Uterus (tissue), 4 donors: ENCODE measurements at places on chromosomes 3 and 15. TPM values are rescaled to one million over a fixed set of nuclear protein-coding genes. Genes with fewer than 3 reads are reported as not detected.

TRIM71 gene
- total RNA-seq: 0.48 TPM

SEC61A1 gene
- 60.5 TPM for total RNA-seq

GAP43 gene
- 7.0 TPM for total RNA-seq

KNL1 gene
- total RNA-seq: 0.55 TPM

SLC26A6 gene
- total RNA-seq: 0.59 TPM

WNT7A gene
- 0.21 TPM for total RNA-seq

CHL1 gene
- 20.3 TPM for total RNA-seq

TM4SF18 gene
- total RNA-seq: 35.5 TPM

IL20RB gene
- not detected for total RNA-seq

MYO9A gene
- total RNA-seq: 141 TPM

CD80 gene
- 2.9 TPM for total RNA-seq

GOLGA6B gene
- not detected for total RNA-seq

KIF15 gene
- 0.51 TPM for total RNA-seq

BUB1B gene
- under 0.01 TPM for total RNA-seq

DNA sequence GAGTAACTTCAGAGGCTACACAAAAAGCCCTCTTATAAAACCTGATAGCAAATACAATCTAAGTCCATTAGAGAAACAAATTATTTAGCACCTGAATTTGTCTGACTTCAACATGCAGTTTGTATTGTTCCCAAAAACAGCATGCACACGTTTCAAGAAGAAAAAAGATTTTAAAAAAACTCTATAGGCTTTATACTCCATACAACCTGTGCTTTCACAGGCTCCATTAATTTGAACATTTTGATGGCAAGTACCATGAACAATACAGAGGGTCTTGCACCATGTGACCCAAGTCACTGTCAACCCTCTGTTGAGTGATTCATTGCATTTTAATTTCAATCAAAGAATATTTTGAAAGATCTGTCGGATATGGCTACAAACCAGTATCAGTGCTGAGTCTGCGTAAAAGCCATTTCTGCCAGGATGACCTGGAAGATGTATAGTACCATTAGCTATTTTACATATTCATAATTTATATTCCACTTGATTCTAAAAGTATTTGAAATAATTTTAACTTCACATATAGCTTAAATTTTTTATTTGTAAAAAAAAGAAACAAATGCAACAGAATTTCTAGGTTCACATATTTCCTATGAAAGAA is 13.2 kb downstream of the ANXA2 start:
- H3K4me3 ChIP-seq: no peak overlapping the region
- no peaks in the 10 kb centered on the region for H3K4me1 ChIP-seq
- no peaks in the 10 kb centered on the region for H3K27me3 ChIP-seq

DNA sequence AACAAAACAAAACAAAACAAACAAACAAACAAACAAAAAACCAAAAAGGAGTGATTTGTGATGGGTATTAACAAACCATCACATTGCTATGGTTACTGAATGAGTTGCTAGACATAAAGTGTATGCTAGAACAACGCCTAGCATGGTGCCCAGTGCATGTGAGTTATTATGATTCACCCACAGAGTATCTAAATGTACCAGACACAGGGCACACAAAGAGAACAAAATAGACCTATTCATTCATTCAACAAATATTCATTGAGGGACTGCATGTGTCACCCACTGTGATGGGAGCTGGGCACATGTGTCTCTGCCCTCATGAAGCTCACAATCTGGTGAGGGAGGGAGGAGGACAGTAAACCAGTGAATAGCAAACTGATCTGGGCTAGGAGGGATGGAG is 11.6 kb upstream of the ACAN start:
- H3K27ac ChIP-seq: no peak overlapping the region
- no peak overlapping the region for H3K4me3 ChIP-seq
- no peaks in the 10 kb centered on the region for H3K4me1 ChIP-seq
- no peaks in the 10 kb centered on the region for H3K36me3 ChIP-seq
- H3K27me3 ChIP-seq: no peaks in the 10 kb centered on the region

DNA sequence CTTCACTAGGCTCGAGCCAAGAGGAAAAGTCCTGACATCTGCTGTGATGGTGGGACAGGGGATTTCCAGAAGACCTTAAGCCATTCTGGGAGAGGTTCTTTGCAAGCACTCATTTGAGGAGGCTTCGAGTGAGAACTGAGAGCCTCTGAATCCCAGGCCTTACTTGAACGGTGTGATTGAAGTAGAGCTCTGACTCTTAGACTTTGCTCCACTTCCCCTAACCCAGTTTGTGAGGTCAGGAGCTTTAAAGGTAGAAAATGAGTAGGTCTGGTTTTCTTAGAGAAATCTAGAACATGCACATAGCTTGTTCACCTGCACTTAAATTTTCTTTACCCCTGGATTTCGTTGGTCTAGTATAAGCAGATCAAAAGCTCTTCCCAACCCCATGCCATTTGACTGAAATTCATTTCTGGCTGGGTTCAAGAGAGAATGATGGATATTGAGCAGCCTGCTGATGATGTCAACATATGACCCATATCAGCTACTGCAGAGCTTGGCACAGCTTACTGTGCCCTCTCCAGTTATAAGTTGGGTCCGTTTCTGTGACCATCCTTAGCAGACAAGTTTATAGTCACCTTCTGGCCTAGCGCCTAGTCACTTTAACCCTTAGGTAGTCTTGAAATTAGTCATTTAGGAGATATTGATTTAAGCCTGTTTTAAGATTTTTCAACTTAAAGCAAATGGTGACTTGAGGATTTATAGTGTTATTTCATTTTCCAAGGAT is 229.2 kb upstream of the CHRM5 start:
- DNase-seq: no peak
- no peaks in the 10 kb centered on the region for H3K4me1 ChIP-seq
- H3K4me3 ChIP-seq: no peak overlapping the region
- H3K36me3 ChIP-seq: no peaks in the 10 kb centered on the region
- no peaks in the 10 kb centered on the region for H3K27me3 ChIP-seq
- no peak overlapping the region for H3K27ac ChIP-seq

- no peak for DNase-seq
- no peak overlapping the region for H3K4me3 ChIP-seq
- H3K36me3 ChIP-seq: no peaks in the 10 kb centered on the region
- H3K27me3 ChIP-seq: no peaks in the 10 kb centered on the region
- H3K4me1 ChIP-seq: no peaks in the 10 kb centered on the region
- H3K27ac ChIP-seq: no peak overlapping the region
These were observed 150.5 kb upstream of the PRR20G start for GRCh38 chr3:127438371-127438770.

GRCh38 chr15:88881775-88882174 is 13.6 kb downstream of the HAPLN3 start:
- H3K36me3 ChIP-seq: no peaks in the 10 kb centered on the region
- no peaks in the 10 kb centered on the region for H3K27me3 ChIP-seq
- H3K4me3 ChIP-seq: no peak overlapping the region

- H3K4me1 ChIP-seq: peaks cover 7% of the 10 kb centered on the region
These were observed 2.5 kb downstream of the SNRK start for GRCh38 chr3:43288850-43289249.

DNA sequence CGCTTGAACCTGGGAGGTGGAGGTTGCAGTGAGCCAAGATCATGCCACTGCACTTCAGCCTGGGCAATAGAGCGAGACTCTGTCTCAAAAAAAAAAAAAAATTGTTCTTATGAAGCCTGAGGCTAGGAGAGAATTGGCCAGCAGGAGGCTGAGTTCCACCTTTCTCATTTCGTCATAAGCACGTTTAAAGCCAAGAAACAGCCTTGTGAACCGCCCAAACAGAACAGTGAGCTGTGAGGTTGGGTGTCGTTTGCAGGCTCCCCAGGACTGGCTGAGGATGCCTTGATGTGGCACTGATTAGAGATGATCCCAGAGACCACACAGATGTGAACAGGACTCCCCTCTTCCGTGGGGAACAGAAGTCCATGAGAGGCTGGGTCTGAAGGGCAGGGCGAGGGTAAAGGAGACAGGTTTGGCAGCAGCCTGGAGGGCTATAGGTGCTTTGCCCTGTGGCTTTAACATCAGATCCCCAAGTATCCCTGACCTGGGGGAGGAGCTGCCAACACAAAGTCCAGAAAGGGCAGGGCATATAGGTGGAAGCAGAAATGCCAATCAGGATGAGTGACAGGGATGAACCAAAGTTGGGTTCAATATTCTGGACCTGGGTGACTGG is 52.9 kb downstream of the CLEC3B start:
- H3K27me3 ChIP-seq: no peaks in the 10 kb centered on the region
- H3K27ac ChIP-seq: no peak overlapping the region
- H3K4me3 ChIP-seq: no peak overlapping the region
- no peaks in the 10 kb centered on the region for H3K4me1 ChIP-seq

GRCh38 chr3:65560133-65560532 is 478.6 kb downstream of the MAGI1 start:
- no peaks in the 10 kb centered on the region for H3K4me1 ChIP-seq
- no peak overlapping the region for H3K4me3 ChIP-seq
- H3K27me3 ChIP-seq: no peaks in the 10 kb centered on the region
- H3K36me3 ChIP-seq: no peaks in the 10 kb centered on the region
- H3K27ac ChIP-seq: no peak overlapping the region

DNA sequence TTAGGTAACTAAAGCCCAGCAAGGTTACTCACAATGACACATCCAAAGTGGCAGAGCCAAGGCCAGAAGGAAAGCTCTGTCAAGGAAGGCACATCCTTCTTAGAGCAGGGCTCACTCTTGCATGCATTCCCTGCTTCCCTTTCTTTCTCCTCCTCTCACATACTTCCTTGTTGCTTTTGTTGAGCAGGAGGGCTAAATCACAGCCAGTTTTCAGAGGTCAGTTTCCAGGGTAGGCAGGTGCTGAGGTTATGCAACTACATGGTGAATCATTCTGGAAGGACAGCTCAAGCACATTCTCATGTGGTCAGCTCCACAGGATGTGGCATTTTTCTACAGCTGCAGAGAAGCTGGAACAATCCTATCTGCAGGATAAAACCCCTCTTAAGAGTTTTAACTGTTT is 275.6 kb downstream of the ZNF621 start:
- DNase-seq: peak; percentile 44
- no peaks in the 10 kb centered on the region for H3K4me1 ChIP-seq
- H3K4me3 ChIP-seq: no peak overlapping the region
- no peaks in the 10 kb centered on the region for H3K27me3 ChIP-seq
- peak overlapping the region; percentile 37 for H3K27ac ChIP-seq
- no peaks in the 10 kb centered on the region for H3K36me3 ChIP-seq

DNA sequence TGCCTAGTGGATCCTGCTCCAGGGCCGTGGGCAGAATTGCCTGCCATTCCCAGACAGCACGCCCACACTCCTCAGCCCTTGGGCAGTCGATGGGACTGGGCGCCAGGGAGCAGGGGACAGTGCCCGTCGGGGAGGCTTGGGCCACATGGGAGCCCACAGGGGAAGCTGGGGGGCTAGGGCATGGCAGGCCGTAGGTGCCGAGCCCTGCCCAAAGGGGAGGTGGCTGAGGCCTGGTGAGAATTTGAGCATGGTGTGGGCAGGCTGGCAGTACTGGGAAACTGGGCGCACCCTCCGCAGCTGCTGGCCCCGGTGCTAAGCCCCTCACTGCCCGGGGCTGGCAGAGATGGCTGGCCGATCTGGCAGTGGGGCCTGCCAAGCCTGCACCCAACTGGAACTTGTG is 1225.9 kb upstream of the EPHA6 start:
- no peaks in the 10 kb centered on the region for H3K36me3 ChIP-seq
- no peak overlapping the region for H3K27ac ChIP-seq
- no peaks in the 10 kb centered on the region for H3K27me3 ChIP-seq
- H3K4me1 ChIP-seq: no peaks in the 10 kb centered on the region

GRCh38 chr3:52346623-52347530 is 30.8 kb downstream of the DNAH1 start:
- no peak overlapping the region for H3K4me3 ChIP-seq
- DNase-seq: no peak

- no peak overlapping the region for H3K4me3 ChIP-seq
- no peak overlapping the region for H3K27ac ChIP-seq
- H3K27me3 ChIP-seq: no peaks in the 10 kb centered on the region
- no peaks in the 10 kb centered on the region for H3K36me3 ChIP-seq
These were observed 34.7 kb downstream of the NUSAP1 start for GRCh38 chr15:41367418-41367817.

GRCh38 chr3:8650583-8651416 is 6.2 kb upstream of the SSUH2 start:
- H3K4me1 ChIP-seq: no peaks in the 10 kb centered on the region
- H3K4me3 ChIP-seq: no peak overlapping the region
- H3K27me3 ChIP-seq: no peaks in the 10 kb centered on the region
- DNase-seq: no peak
- no peaks in the 10 kb centered on the region for H3K36me3 ChIP-seq

DNA sequence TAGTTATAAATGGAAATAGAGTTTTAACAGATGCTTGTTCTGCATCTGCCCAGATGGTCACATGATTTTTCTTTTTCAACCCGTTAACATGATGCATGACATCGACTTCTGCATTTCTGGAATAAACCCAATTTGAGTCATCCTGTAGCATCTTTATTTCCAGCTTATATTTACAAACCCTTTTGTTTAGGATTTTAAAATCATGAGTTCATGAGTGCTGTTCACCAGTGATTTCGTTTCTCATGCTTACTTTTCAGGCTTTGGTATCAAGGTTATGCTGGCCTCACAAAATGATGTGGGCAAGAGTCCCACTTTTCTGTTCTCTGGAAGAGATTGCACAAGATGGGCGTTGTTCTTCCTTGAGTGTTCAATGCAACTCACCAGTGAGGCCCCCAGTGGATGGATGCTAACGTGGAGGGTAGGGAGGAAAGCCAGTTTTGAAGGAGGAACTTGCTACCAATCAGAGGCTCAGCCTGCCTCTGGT is 5.2 kb downstream of the HRH1 start:
- peak; percentile 69 for DNase-seq
- peak overlapping the region; percentile 60 for H3K27ac ChIP-seq
- no peaks in the 10 kb centered on the region for H3K36me3 ChIP-seq

DNA sequence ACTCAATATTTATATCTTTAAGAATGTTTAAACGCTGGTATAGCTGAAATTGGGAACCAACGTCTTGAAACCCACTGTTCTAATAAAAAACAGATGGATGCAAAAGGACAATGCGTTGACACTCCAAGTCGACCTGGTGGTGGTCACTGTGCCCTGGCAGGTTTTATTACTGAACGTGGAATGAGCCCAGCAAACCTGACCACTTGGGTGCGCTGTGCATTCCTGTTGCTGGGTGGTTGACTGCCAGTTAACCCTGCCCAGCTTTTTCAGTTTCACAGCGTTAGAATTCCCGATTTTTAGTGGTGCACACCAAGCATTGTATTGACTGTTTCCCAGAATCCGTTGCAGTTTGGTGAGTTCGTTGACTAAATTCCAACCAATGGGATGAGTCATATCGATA is 384.4 kb downstream of the OCA2 start:
- H3K27ac ChIP-seq: no peak overlapping the region
- no peaks in the 10 kb centered on the region for H3K4me1 ChIP-seq
- H3K36me3 ChIP-seq: no peaks in the 10 kb centered on the region
- no peak for DNase-seq
- H3K27me3 ChIP-seq: no peaks in the 10 kb centered on the region

- H3K4me1 ChIP-seq: no peaks in the 10 kb centered on the region
- no peak for DNase-seq
- H3K27ac ChIP-seq: no peak overlapping the region
- H3K36me3 ChIP-seq: no peaks in the 10 kb centered on the region
These were observed 14.2 kb downstream of the MYO5C start for GRCh38 chr15:52281085-52282035.

DNA sequence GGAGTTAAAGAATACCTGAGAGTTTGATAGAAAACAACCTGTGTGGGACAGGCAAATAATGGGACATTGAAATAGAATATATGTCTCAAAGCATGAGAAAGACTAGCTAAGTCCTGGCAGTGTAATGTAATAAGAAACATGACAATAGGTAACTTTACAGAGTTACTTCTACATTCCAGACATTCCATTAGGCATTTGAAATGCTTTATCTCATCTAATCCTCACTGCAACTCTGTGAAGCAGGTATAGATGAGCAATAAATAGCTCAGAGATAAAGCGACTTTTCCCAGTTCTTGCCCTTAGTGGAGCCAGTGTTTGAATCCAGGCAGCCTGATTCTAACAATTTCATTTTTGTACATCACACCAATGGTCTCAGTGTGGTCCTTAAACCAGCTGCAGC is 76.8 kb downstream of the CPNE4 start:
- no peaks in the 10 kb centered on the region for H3K36me3 ChIP-seq
- no peak overlapping the region for H3K4me3 ChIP-seq
- no peak for DNase-seq
